SK-N-SH (cell line): ENCODE measurements at places on chromosomes 11 and 22. TPM values are rescaled to one million over a fixed set of nuclear protein-coding genes. Genes with fewer than 3 reads are reported as not detected.

DNA sequence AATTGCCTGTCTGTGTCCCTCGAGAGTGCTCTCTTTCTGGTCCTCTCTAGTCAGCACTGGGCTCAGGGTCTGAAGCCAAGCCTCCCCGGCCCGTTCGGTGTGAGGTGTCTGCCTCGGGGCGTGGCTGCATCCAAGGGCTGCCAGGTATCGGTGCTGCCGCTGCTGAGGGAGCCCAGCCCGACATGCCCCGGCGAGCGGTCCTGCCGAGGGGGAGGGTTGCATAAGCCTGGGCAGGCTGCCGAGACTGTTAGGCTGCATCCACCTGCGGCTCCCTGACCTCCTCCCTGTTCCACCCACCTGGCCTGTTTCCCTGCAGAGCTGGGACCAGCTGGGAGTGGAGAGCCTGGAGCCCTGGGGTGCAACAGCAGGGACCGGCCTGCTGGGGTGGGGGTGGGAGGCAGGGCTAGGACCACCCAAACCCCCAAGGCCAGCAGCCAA is 6.3 kb downstream of the OVOL1 start:
- peak; percentile 25 for DNase-seq

DNA sequence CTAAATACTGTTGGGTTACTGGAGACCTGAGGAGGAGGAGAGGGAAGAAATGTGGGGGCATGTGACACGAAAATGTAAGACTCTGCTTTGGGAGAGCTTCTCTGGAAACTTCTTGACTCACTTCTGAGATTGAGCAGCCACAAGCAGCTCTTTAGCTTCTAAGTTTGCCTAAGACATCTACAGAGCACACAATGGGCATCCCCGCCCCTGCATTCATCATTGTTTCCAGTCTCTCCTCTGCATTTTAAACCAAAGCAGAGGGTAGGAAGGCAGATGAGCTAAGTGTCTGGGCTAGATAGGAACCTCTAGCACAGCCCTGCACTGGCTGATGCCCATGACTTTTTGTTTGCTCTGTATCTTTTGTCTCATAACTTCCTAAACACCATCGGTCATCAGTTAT is 2.1 kb upstream of the OR52D1 start:
- no peak for DNase-seq

DNA sequence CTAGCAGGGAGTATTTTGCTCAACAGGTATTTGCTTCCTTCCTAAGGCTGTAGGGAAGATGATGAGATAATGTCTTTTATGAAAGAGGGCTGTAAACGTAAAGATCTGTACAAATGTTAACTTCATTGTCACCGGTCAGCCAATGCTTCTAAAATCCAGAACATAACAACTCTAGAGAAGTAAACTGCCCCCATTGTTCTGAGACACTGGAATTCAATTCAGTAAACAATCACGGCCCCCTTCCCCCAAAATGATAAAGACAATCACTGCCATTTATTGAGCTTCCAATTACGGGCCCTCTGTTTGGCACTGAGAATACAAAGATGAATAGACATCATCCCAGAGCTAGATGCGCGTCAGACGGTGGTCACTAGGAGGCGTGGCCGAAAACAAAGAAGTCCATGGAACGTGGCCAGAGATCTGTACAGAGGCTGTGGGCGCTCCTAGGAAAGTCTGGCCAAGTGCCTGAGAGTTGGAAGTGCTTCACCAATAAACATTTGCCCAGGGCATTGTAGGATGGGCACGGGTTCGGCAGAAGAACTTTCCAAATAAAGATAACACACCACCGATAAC is 576 bp downstream of the TMEM258 start:
- peak; percentile 85 for DNase-seq

- DNase-seq, result no peak
Measured at GRCh38 chr11:44335919-44336318, 26.0 kb upstream of the ALX4 start.

DNA sequence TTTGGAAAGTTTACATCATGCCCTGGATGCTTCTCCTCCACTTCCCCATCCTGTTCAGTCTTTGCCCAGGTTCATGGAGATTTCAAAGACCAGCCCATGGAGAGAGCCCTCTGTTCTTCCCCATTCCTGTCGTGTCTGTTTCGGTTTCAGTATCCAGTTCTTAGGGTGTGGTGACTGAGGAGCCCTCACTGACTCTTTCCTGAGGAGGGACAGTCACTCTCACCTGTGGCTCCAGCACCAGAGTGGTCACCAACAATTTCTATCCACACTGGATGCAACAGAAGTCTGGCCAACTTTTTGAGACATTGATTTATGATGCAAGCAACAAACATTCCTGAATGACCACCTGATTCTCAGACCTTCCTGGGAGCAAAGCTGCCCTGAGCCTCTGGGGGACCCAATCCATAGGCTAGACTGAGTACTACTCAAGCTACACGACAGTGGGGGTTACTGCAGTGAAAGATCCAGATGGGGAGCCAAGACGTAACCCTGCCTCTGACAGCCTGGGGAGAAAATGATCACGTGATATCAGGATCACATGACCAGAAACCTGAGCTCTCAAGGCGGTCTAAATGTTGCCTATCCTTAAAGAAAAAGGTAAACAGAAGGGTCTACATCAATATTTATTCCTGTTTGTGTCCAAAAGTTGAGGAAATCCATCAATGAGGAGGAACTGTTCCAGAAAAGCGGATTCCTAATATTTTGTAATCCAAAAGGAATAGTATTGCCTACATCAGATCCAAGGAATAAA is 76.2 kb upstream of the VPREB1 start:
- peak; percentile 16 for DNase-seq

- DNase-seq, result peak; percentile 95
Measured at GRCh38 chr11:65416341-65416824, 6.2 kb upstream of the NEAT1 start.

DNA sequence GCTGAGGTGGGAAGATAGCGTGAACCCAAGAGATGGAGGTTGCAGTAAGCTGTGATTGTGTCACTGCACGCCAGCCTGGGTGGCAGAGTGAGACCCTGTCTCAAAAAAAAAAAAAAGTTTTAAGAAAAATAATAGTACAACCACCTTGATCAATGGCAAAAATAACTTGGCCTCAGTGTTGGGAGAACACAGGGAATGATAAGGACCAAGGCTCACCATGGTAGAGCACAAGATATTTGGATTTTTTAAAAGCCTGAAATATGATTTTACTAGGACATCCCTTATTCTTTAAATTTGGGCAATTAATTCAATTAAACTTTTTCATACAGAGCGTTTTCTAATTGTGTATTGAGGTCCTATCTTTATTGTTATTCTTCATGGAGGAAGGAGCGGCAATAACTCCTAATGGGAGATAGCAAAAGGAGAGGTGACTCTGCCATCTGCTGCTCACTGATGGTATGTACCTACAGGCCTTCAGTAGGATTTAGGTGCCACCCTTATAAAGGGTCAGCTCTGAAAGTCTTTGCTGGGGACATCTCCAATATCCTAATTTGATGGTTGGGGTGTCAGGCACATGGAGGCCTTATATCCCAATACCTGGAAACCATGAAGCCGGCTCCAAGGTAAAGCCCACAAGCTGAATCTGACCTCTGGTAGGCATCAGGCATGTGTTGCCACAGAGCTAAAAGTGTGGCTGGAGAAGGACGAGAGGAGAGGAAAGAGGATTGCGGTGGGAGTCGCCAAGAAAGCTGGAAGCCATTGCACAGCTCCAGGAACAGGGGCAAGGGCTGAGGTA is 21.9 kb upstream of the POLD3 start:
- peak; percentile 70 for DNase-seq

DNA sequence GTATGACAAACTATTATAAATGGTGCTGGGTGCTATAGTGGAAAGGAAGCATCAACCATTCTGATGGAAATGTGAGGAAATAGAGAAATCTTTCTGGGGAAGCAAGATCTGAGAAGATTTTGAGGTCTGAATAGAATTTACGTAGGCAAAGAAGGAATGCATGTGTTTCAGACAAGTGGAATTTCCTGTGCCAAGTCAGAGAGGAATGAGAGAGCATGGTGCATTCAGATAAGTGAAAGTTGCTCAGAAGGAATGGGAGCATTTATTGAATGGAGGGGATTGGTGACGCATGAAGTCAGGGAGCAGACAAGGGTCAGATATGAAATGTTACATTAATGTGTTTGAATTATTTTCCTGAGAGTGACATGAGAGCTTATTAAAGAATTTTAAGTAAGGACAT is 725.5 kb downstream of the METTL15 start:
- no peak for DNase-seq

The MPEG1 gene
- not detected in 2 replicates for polyA plus RNA-seq

The PDGFD gene
- polyA plus RNA-seq, result 4.8 and 7.0 TPM in 2 replicates

The C22orf42 gene
- not detected in 2 replicates for polyA plus RNA-seq
